Caki2 (cell line): ENCODE measurements at places on chromosomes 5 and 9. TPM values are rescaled to one million over a fixed set of nuclear protein-coding genes. Genes with fewer than 3 reads are reported as not detected.

Gene DOCK2
- 12.5 and 40.4 TPM in 2 replicates for total RNA-seq

Gene FBLL1
- not detected in 2 replicates for total RNA-seq

Gene MARCOL
- total RNA-seq, result not detected in 2 replicates

Gene TMEM232
- total RNA-seq, result not detected in 2 replicates

Gene SLC22A4
- total RNA-seq, result 5.2 TPM in 1 of 2 replicates, not detected in the other

- no peak for DNase-seq
Measured at GRCh38 chr5:178068293-178068692, 45.0 kb upstream of the N4BP3 start.

DNA sequence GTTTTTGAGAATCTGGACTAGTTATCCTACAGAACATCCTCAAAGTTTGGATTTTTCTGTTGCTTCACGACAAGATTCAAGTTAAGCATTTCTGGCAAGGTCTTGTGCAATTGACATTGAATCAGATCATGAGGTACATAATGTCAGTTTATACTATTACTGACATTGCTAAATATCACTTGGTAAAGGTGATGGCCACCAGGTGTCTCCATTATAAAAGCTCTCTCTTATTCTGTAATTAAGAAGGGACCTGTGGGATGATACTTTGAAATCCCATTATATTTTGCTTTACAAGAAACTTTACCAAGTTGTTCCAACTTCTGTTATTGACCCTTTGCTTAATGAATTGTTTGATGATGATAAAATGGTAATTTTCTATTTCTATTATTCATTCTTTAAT lies 131.0 kb upstream of the ASTN2 start:
- no peak for DNase-seq

GRCh38 chr5:14145435-14146334 lies 2.5 kb downstream of the TRIO start:
- DNase-seq, result no peak

GRCh38 chr5:107456281-107456715 lies 214.4 kb downstream of the EFNA5 start:
- no peak for DNase-seq

GRCh38 chr9:82271106-82271561 lies 282.6 kb downstream of the SPATA31D1 start:
- DNase-seq, result no peak

GRCh38 chr9:33469891-33470290 lies 3.8 kb downstream of the NOL6 start:
- no peak for DNase-seq
